ENCODE measurements at places on chromosomes 13 and 19.

DNA sequence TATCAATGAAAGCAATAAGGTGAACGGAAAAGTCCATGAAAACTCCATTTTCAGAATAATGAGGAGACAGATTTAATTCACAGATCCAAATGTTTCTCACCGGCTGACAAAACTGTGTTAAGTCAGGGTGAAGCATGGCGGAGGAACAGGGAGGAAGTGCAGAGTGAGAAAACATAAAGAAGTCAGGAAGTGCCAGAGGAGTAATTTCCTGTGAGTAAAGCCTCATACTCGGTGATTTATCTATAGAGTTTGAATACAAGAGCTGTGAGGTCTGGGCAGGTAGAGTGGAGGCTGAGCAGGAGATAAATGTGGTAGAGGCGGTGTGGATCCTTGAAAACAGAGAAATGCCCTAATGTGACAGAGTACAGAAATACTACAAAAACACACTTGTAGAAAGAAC, 11.4 kb downstream of the CARD8 start:
- no peak for DNase-seq

DNA sequence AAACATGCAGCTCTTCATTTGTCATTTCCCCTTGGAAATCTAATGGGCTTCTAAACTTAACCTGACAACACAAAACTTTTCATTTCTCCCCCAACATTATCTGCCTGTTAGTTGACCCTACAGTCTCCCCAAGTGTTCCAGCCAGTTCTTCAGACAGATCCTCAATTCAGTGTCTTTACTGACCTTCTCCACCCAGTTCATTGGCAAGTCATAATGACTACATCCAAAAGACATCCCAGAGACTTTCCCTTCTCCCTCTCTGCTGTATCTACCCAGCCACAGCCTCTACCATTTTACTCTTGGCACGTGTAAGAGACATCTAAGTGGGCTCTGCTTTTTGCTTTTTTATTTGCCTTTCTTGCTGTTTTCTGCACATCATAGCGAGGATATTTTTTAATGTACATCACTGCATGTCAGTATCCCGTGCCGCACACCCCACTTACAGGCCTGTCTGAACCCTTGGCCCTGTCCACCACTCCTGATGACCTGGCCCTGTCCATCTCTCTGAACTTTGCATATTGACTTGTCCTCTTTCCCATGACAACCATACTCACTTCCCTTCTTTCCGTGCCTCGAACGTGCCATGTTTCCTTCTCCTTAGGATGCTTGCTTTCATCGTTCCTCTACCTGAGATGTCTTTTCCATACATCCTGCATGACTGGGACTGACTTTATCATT, 391.9 kb downstream of the IRS2 start:
- DNase-seq: no peak

- no peak for DNase-seq
Measured at GRCh38 chr19:38657633-38658222, 10.3 kb downstream of the ACTN4 start.

- no peak for DNase-seq
Measured at GRCh38 chr19:54444737-54445136, 4.3 kb upstream of the LENG8 start.

DNA sequence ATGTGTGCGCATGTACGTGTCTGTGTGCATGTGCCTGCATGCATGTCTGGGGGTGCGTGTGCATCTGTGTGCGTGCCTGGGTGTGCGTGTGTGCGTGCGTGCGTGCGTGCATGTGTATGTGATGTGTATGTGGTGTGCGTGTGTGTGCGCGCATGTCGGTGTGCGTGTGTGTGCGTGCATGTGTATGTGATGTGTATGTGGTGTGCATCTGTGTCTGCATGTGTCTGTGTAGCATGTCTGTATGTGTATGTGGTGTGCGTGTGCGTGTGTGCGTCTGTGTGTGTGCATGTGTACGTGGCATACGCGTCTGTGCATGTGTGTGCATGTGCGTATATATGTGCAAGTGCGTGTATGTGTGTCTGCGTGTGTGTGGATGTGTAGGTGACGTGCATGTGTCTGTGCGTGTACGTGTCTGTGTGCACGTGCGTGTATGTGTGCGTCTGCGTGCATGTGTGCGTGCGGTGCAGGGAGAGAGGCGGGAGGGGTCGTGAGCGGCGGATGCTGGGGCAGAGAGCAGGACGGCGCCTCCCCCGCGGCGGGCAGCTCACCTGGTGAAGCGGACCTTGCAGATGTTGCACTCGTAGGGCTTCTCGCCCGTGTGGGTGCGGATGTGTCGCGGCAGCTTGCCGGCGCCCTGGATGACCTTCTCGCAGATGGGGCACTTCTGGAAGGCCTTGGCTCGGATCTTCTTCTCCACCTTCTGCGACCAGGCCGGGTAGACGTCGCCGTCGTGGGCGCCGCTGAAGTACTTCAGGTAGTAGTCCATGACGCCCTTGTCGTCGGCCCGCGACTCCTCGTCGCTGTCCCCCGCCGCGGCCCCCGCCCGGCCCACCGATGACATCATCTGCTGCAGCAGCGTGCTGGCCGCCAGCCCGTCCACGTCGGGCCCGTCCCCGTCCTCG, 13.0 kb downstream of the ZBTB7A start:
- no peak for DNase-seq

DNA sequence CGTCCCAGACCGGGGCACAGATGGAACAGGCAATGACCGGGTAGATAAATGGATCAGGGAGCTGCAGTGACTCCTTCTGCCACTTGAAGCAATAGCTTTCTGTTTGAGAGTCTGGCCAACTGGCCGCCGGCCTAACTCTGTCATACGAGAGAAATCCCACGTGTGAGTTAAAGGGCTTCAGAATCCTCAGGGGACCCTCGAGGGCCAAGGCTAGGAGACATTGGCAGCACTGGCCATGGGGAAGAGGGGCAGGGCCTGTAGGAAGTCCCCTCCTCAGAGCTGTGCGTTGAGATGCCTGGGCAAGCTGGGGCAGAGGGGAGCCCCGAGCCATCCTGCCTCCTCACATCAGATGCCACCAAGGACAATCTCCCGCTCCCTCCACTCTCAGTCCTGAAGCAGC, 51.6 kb downstream of the KLF2 start:
- no peak for DNase-seq

GRCh38 chr13:37791699-37792098, 77.9 kb downstream of the TRPC4 start:
- DNase-seq: no peak

DNA sequence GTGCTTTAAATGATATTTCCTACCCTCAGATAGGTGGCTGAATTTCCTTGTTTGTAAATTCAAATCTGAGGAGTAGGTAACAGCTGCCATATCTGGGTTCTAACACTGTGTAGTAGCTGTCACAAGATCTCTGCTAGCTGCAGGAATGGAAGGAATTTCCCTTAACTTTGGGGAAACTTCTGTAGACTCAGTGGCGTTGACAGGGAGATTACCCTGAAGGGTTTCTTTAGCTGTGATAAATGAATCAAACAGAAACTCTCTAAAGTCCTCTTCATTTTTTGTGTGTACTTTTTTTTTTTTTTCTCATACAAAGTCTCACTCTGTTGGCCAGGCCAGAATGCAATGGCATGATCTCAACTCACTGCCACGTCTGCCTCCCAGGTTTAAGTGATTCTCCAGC, 5.3 kb upstream of the EPSTI1 start:
- peak; percentile 16 for DNase-seq

DNA sequence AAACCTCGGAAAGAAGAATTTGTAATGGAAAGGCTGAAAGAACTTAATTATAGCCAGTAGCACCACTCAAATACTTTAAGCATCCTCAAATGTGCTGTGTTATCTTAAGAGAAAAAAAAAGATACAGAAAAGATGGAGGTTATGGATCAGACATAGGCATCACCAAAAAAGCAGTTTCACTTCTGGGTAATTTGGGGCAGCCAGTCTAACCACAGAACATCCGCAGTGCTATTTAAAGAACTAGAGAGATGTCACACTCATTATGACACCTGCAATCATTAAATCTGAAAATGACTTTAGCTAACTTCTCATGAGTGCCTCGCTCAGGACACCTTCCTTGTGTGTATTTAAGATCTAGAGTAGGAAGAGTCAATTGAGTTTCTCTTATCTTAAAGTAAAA, 211.8 kb downstream of the RBM26 start:
- peak; percentile 51 for DNase-seq

DNA sequence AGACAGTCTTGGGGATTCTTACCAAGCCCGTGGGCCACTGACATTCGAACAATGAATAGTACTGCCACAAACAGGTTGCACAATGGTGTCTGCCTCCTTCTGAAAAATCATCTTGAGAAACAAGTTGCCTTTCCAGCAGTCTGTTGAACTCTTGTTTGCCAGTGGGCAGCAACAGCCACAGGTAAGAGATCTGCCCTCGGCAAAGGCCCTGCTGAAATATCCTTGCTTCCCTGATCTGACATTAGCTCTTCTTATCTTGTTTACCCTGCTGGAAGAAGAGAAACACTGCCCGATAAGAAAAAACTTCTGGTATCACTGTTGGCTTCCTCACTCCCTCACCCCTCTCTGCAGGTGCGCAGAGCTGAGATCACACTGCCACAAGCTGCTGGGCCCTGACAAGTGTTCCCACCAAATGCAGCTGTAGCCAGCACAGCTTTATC, 2.0 kb downstream of the DOCK9 start:
- DNase-seq: no peak

- DNase-seq: no peak
Measured at GRCh38 chr19:11256189-11256588, 6.1 kb downstream of the DOCK6 start.

- no peak for DNase-seq
Measured at GRCh38 chr13:100662468-100663211, 12.0 kb downstream of the TMTC4 start.

DNA sequence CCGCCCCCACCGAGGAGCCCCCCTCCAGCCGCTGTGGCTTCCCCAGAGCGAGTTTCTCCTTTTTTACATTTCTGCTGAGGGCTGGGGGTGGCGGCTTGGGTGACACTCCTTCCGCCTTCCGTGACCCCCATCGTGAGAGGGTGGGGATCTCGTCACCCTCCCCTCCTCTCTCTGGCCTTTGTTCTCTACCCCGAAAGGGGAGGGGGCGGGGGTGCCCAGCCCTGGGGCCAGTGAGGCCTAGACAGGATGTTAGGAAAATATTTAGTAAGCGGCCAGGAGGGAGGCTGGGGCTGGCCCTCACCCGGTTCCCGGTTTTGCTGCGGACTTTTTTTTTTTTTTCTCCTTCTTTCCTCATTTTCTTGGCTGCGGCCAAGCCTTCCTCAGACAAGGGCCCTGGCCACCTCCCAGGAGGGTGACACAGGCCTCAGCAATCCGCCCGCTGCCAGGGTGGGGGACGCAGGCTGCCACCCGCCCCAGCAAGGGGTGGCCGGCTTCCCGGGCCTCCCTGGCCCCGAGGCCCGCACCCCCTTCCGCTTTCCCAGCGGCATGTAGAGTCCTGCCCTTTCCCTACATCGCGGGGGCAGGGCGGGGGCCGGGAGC, 3.9 kb downstream of the MIDN start:
- no peak for DNase-seq

GRCh38 chr19:13010038-13010991, 15.0 kb downstream of the NFIX start:
- no peak for DNase-seq

- DNase-seq: no peak
Measured at GRCh38 chr19:23587546-23587945, 99.5 kb downstream of the ZNF675 start.

DNA sequence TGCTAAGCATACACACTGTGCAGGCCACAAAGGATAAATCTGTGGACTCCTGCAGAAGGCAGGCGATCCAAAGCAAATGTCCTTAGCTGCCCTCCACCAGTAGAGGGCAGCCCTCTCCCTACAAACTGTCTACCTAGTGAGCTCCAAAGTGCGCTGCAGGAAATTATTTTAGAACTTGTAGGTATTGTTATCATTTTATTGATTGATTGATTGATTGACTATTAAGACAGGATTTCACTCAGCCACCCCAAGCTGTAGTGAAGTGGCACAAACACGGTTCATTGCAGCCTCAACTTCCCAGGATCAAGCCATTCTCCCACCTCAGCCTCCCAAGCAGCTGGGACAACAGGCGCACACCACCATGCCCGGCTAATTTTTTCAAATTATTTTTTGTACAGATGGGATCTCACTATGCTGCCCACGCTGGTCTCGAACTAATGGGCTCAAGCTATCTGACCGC, 37.3 kb downstream of the RNF6 start:
- DNase-seq: peak; percentile 46

GRCh38 chr19:51227326-51227725, 2.4 kb downstream of the CD33 start:
- DNase-seq: no peak

DNA sequence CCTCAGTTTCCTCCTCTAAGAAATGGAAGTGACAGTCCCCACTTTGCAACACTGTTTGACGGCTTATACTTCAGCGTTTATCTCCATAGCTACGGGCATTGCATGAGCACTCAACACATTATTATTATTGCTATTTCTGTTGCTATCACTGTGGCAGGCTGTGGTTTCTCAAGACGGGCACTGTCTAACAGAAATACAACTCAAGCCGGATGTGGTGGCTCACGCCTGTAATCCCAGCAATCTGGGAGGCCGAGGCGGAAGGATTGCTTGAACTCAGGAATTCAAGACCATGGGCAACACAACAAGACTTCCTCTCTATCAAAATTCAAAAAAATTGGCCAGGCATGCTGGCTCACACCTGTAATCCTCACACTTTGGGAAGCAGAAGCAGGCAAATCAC, 4.9 kb upstream of the ZSWIM4 start:
- DNase-seq: no peak

DNA sequence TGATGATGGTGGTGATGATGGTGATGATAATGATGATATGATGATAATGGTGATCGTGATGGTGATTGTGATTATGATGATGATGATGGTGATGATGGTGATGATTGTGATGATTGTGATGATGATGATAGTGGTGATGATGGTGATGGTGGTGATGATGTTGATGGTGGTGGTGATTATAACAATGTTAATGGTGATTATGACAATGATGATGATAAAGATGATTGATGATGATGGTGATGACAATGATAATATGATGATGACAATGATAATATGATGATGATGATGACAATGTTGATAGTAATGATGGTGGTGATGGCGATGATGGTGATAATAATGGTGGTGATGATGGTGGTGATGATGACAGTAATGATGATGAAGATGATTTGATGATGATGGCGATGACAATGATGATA, 34.1 kb upstream of the ZNF536 start:
- DNase-seq: no peak
